Frontal cortex (tissue), 4 donors: ENCODE measurements at places on chromosomes 6 and 20. TPM values are rescaled to one million over a fixed set of nuclear protein-coding genes. Genes with fewer than 3 reads are reported as not detected.

Gene MAP7
- total RNA-seq: 5.7 TPM

Gene NR2E1
- total RNA-seq: 6.1 TPM

Gene TRIM10
- total RNA-seq: under 0.01 TPM

DNA sequence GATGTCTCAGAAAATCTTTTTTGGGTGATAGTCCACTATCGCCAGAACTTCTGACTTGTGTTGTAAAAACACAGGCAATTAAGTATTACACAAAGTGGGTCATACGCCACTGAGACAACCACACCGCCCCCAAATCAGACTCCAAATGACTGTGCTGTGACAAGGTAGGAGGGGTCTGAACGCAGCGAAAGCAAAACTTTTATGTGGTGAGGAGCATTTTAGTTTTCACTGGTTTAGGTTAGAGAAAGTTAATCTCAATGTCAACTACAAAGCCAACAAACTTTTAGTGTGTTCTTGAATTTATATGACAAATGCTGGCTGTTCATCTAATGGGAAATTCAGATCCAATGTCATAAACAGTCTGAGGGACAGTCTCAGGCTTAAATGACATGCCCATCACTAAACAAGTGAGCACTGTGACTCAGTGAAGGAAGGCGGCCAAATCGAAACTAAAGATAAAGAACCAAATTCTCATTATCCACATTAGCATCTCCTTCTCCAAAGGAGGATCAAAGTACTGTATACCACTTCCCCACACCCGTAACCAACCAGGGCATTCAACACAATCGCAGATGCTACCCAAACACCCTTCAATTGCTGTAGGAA lies 186.7 kb downstream of the GJA10 start:
- no peak for DNase-seq

Gene HLA-A
- 55.4 TPM for total RNA-seq

Gene MAPK13
- 1.2 TPM for total RNA-seq

- DNase-seq: no peak
Observed at GRCh38 chr6:88111991-88112390, 54.2 kb downstream of the CNR1 start.

Gene C6orf118
- 5.3 TPM for total RNA-seq

Gene DNAH8
- total RNA-seq: under 0.01 TPM

Gene SLC32A1
- 7.7 TPM for total RNA-seq

GRCh38 chr20:12077875-12078274 lies 160.2 kb downstream of the BTBD3 start:
- DNase-seq: no peak

GRCh38 chr20:2301164-2301622 lies 5.4 kb downstream of the TGM3 start:
- no peak for DNase-seq

Gene ELMO2
- 43.2 TPM for total RNA-seq

GRCh38 chr6:158496700-158497099 lies 63.2 kb upstream of the TMEM181 start:
- no peak for DNase-seq
